Natural killer cell (primary cell): ENCODE measurements at places on chromosomes 16 and 17. TPM values are rescaled to one million over a fixed set of nuclear protein-coding genes. Genes with fewer than 3 reads are reported as not detected.

- H3K27me3 ChIP-seq = no peaks in the 10 kb centered on the region
- peak within 1 kb of the TSS; percentile 82 for H3K4me3 ChIP-seq
- H3K4me1 ChIP-seq = peaks cover 22% of the 10 kb centered on the region
These were observed at the start of gene PTGES3L for GRCh38 chr17:42979511-42980273. Gene PTGES3L, minus strand, starts transcription at chr17:42980080. Its CDS starts 27 bp downstream, at chr17:42980053.

GRCh38 chr17:15480204-15480603 is 12.8 kb upstream of the CDRT4 start:
- no peak overlapping the region for H3K4me3 ChIP-seq
- no peaks in the 10 kb centered on the region for H3K36me3 ChIP-seq
- H3K27ac ChIP-seq = no peak overlapping the region
- H3K4me1 ChIP-seq = no peaks in the 10 kb centered on the region
- no peaks in the 10 kb centered on the region for H3K27me3 ChIP-seq
- no peak for DNase-seq

GRCh38 chr17:63679214-63679613 is 20.7 kb downstream of the LIMD2 start:
- H3K27ac ChIP-seq = no peak overlapping the region
- no peaks in the 10 kb centered on the region for H3K27me3 ChIP-seq
- no peak overlapping the region for H3K4me3 ChIP-seq
- DNase-seq = no peak
- no peaks in the 10 kb centered on the region for H3K4me1 ChIP-seq
- H3K36me3 ChIP-seq = peaks cover 53% of the 10 kb centered on the region

- no peak overlapping the region for H3K4me3 ChIP-seq
- no peak for DNase-seq
- no peak overlapping the region for H3K27ac ChIP-seq
- H3K36me3 ChIP-seq = no peaks in the 10 kb centered on the region
- peaks cover 35% of the 10 kb centered on the region for H3K4me1 ChIP-seq
These were observed 58.3 kb downstream of the RAI1 start for GRCh38 chr17:17739388-17740066.

Gene NTN3
- not detected for total RNA-seq

- H3K27me3 ChIP-seq = no peaks in the 10 kb centered on the region
- no peak within 1 kb of the TSS for H3K4me3 ChIP-seq
- peaks cover 31% of the 10 kb centered on the region for H3K4me1 ChIP-seq
- no peak within 1 kb of the TSS for H3K27ac ChIP-seq
- DNase-seq = no peak
- H3K36me3 ChIP-seq = no peaks in the 10 kb centered on the region
These were observed at the start of gene MYL4 for GRCh38 chr17:47208744-47209488. Gene MYL4, plus strand, starts transcription at chr17:47209348. Its CDS starts 75 bp downstream, at chr17:47209423.

Gene RGS11
- not detected for total RNA-seq

DNA sequence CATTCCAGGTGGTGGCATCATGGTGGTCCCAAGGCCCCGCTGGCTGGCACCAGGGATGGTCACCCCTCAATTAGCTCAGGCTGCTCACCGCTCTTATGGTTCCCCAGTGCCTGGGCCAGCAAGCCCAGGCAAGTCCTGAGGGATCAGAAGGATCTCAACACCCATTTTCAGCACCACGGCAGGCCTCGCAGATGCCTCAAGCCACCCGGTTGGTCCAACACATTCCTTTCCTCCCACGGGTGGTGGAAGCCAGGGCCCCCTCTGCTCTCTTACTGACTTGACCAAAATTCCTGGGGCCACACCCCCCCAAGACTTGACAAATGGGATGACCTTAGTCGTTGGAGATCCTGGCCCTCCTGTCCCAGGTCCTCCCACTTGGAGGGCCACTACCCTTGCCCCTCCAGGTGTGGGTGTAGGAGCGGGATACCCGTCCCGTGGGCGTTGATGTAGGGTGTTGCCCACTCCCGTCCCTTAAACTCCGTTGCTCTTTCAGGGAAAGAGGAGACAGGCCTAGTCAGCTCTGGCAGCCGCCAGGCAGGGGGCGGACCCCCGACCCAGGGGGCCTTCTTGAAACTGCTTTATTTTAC is 5.9 kb downstream of the ZNF205 start:
- no peak for DNase-seq
- H3K4me3 ChIP-seq = no peak overlapping the region
- no peak overlapping the region for H3K27ac ChIP-seq
- no peaks in the 10 kb centered on the region for H3K36me3 ChIP-seq
- peaks cover under 1% of the 10 kb centered on the region for H3K4me1 ChIP-seq

DNA sequence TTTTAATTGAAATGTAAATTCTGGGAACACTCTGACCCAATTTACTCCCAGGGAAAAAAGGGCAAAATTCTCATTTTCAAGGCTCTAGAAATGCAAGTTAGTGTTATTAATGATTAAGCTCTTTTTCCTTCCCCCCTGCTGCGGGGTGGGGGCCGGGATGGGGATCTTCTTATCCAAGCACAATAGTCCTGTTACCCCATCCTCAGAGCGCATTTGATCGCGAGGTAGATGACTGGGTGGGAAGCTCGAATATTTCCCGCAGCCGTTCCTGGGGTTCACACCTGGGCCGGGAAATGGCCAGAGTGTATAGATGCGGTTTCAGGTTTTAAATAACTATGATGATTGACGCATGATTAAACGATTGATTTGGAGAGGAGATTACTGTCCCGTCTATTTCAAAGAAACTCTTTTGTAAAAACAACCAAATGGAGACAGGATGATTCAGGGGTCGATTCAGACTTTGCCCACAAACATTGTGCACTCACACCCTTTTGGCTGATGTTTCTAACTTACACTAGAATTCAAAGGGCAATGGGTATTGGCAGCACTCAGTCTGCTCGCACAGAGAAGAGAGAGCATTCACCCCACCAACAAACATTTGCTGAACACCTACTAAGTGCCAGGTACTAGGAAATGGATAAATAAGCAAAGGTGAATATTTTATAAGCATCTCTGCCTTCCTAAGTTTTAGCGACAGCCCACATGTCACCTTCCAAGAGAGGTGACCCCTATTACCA is 55.0 kb downstream of the SALL1 start:
- H3K27ac ChIP-seq = no peak overlapping the region
- no peaks in the 10 kb centered on the region for H3K36me3 ChIP-seq
- H3K4me1 ChIP-seq = no peaks in the 10 kb centered on the region
- DNase-seq = no peak
- no peak overlapping the region for H3K4me3 ChIP-seq

Gene KRTAP2-3
- total RNA-seq = not detected

DNA sequence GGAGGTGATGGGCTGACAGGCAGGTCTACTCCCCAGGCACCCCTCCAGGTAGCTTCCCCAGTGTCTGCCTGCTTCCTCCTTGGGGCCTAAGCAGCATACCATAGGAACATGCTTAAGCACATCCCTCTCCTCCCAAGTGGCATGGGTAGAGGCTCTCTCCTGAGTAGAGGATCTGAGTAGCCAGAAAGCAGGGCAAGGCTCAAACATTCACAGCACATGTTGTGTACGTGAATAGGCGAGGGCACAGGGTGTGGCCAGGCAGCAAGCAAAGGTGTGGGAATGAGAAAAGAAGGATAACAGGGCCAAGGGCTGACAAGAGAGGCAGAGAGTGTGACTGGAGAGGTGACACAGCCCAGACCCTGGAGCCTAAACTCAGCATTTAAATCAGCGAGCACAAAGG is 29.7 kb upstream of the GFOD2 start:
- no peaks in the 10 kb centered on the region for H3K4me1 ChIP-seq
- H3K4me3 ChIP-seq = no peak overlapping the region
- peaks cover 7% of the 10 kb centered on the region for H3K36me3 ChIP-seq
- DNase-seq = no peak

DNA sequence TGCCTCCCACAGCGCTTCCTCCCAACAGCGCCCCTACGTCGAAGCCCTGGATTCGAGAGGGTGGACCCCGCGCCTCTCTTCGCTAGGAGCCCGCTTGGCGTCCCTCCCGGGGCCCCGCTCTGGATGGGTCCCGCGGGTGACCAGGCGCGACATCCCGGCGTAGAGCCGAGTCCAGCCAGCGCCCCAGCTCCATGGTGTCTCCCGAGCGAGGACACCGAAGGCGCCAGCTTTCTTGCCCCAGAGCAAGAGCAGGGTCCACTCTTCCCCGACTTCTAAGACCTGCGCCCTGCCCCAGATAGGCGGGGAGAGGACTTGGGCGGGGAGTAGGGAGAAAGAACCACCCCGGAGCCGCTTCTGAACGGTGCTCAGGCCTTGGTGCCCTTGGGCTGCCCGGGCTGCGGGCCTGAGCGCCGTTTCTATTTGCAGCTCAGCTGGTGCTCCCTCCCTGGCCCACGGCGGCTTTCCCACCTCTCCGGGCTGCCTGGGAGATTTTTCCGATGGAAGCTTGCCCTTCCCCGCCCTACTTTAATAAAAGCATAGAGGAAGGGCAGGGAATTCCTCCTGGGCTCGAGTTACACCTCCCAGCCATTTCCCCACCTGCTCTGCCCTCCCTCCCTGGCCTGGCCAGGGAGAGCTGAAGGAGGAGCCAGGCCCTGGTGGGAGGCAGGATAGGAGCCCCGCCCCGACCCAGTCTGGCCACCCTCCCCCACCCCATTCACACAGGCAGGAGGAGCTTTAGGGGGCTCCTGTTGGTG is 1.8 kb downstream of the MMP15 start:
- H3K27me3 ChIP-seq = peaks cover 10% of the 10 kb centered on the region
- peaks cover 27% of the 10 kb centered on the region for H3K4me1 ChIP-seq
- DNase-seq = no peak
- H3K27ac ChIP-seq = no peak overlapping the region
- no peak overlapping the region for H3K4me3 ChIP-seq

Gene NOXO1
- total RNA-seq = not detected

DNA sequence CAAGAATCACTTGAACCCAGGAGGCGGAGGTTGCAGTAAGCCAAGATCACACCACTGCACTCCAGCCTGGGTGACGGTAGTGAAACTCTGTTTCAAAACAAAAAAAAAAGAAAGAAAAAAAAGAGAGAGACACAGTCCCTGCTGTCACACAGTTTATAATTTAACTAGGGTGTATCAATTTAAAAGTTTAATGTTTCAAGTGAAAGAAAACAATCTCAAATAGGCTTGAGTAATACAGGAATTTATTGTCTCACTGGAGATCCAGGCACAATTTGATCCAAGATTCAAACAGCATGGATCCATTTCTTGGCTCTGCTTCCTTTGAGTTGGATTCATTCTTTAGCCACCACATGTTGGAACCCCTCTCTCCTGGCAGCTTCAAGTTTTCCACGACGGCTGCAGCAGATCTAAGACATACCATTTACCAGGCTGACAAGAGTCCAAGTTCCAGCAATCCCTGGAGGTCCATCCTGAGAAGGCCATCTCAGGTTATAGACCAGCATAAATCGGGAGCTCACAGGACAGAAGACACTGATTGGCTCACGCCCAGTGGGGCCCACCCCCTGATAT is 97.5 kb downstream of the YPEL2 start:
- no peak for DNase-seq
- no peaks in the 10 kb centered on the region for H3K27me3 ChIP-seq
- H3K36me3 ChIP-seq = no peaks in the 10 kb centered on the region
- no peak overlapping the region for H3K4me3 ChIP-seq
- no peaks in the 10 kb centered on the region for H3K4me1 ChIP-seq
- H3K27ac ChIP-seq = no peak overlapping the region

Gene GNGT2
- 39.4 TPM for total RNA-seq

Gene MYO15A
- total RNA-seq = 2.0 TPM

Gene GP1BA
- total RNA-seq = 4.3 TPM

DNA sequence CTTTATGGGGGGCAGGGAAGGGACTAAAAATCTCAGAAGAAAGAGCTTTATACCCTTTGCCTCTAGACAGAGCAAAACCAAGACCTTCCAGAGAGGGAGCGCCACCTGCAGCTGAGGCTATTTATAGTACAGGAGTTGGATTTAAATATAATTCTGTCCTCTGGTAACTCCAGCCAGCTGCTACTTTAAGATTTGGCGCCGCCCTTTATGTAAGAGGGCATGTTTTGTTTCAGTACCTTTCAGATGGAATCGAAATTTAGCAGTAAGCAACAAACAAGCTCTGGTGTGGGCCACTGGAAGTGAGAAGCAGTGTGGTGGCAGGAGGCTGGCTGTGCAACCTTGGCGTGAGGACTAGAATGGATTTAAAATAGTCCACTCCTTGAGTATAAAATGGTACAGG is 5.2 kb upstream of the GUCY2D start:
- no peak overlapping the region for H3K4me3 ChIP-seq
- no peak for DNase-seq
- H3K27ac ChIP-seq = no peak overlapping the region
- no peaks in the 10 kb centered on the region for H3K36me3 ChIP-seq

- H3K36me3 ChIP-seq = no peaks in the 10 kb centered on the region
- H3K4me1 ChIP-seq = no peaks in the 10 kb centered on the region
- H3K4me3 ChIP-seq = no peak overlapping the region
- no peaks in the 10 kb centered on the region for H3K27me3 ChIP-seq
- no peak for DNase-seq
These were observed 394.7 kb downstream of the SOX9 start for GRCh38 chr17:72515291-72516065.

Gene COL1A1
- total RNA-seq = 7.5 TPM

Gene C17orf50
- not detected for total RNA-seq

Gene HOXB5
- not detected for total RNA-seq

- H3K4me1 ChIP-seq = peaks cover 15% of the 10 kb centered on the region
- peak overlapping the region; percentile 39 for H3K4me3 ChIP-seq
- H3K27me3 ChIP-seq = no peaks in the 10 kb centered on the region
These were observed 750 bp downstream of the ZFHX3 start for GRCh38 chr16:73047221-73047535.

- DNase-seq = no peak
- no peaks in the 10 kb centered on the region for H3K36me3 ChIP-seq
- H3K4me1 ChIP-seq = no peaks in the 10 kb centered on the region
- H3K4me3 ChIP-seq = no peak overlapping the region
These were observed 53.4 kb downstream of the BRIP1 start for GRCh38 chr17:61809816-61810392.

DNA sequence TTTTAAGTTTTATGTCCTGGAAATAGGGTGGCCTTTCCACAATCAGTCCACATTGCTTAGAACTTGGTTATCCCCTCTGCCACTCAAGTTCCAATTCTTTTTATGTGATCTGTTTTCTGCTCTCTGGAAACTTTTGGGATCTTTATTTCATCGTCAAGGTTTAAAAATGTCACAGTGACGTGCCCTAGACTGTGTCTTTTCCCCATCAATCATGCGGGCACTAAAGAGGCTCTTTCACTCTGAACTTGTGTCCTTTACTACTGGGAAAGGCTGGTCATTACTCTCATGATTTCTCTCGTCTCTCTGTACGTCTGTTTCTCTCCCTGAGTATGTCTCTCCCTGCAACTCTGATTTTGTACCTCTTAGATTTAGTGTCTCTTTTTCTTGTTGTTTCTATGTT is 189.8 kb upstream of the AXIN2 start:
- H3K27me3 ChIP-seq = no peaks in the 10 kb centered on the region
- no peak for DNase-seq
- H3K4me3 ChIP-seq = no peak overlapping the region
- H3K4me1 ChIP-seq = no peaks in the 10 kb centered on the region
- H3K27ac ChIP-seq = no peak overlapping the region
- no peaks in the 10 kb centered on the region for H3K36me3 ChIP-seq

DNA sequence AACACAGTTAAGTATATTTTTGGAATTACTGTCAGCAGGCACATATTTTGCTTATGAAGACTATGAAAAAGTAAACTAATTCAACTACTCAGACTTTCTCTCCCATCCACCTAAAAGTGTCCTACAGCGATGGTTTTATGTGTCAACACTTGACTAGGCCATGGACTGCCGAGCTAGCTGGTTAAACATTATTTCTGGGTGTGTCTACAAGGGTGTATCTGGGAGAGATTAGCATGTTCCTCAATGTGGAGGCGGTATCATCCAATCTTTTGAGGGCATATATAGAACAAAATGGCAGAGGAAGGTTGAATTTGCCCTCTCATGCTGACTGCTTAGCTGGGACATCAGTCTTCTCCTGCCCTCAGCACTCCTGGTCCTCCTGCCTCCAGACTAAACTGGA is 82.7 kb upstream of the CDYL2 start:
- DNase-seq = no peak
- H3K27me3 ChIP-seq = no peaks in the 10 kb centered on the region
- H3K4me3 ChIP-seq = no peak overlapping the region
- no peaks in the 10 kb centered on the region for H3K36me3 ChIP-seq
- no peak overlapping the region for H3K27ac ChIP-seq

Gene MEFV
- total RNA-seq = 5.4 TPM
